ENCODE measurements at places on chromosomes 3 and 15.

GRCh38 chr3:119582178-119582577 is 2.9 kb downstream of the ADPRH start:
- DNase-seq, result no peak

GRCh38 chr3:85005946-85006345 is 47.2 kb downstream of the CADM2 start:
- DNase-seq, result no peak

DNA sequence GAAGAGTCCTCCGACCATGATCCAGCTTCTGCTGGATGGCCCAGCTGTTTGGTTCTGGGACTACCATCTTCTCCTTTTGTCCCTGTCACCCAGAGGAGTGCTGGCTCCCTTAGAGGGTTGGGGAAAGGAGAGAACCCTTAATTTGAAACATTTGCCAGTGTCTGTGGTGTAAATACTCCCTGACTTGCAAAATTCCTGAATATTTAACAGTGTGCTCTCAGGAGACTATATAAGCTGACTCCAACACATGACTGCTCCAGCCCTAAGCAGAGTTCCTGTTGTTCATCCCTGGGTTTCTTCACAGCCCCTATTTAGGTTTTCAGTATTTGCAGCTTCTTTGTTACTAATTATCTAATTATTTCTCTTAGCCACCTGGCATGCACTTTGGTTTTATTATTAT is 133.1 kb downstream of the CPNE4 start:
- DNase-seq, result no peak

DNA sequence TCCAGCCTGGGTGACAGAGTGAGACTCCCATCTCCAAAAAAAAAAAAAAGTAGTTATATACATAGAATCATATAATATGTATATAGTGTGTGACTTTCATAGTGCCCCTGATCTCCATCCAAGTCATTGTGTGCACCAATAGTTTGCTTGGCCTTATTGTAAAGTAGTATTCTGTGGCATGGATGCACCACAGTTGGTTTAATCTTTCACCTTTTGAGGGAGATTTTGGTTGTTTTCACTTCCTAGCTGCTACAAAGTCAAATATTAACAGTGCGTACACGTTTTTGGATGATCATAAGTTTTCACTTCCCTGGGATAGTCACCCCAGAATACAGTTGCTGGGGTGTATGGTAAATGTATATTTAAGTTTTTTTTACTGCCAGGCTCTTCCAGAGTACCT is 162.8 kb downstream of the PTPRG start:
- DNase-seq, result no peak

DNA sequence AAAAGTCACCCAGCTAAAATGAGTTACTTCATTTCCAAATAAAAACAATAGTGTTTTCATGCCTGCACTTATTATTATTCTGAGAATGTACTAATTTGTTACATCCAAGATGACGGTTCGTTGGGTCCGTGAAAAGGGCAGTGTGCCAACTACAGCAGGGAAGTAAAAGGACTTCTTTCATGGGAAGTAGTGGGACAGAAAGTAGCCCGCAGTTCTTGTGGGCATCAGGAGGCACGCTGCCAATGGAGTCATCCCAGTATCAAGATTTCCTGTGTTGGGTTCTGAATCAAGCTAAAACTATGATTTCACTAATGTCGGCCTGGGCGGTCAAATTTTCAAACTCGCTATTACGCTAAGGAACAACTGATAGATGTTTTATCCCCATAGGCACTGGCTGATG is 254.5 kb upstream of the SOX2 start:
- no peak for DNase-seq
